ENCODE measurements at places on chromosomes 7 and 10. TPM values are rescaled to one million over a fixed set of nuclear protein-coding genes. Genes with fewer than 3 reads are reported as not detected.

- no peak for DNase-seq
Measured at GRCh38 chr7:64774204-64774842, 19.9 kb upstream of the ZNF138 start.

GRCh38 chr10:15636446-15636845 is 83.3 kb downstream of the ITGA8 start:
- no peak for DNase-seq

- no peak for DNase-seq
Measured at GRCh38 chr7:79612022-79612421, 158.6 kb upstream of the MAGI2 start.

GRCh38 chr7:68143345-68143744 is 1146.7 kb downstream of the TYW1 start:
- no peak for DNase-seq

OPN4 gene
- not detected for total RNA-seq
